Activated naive CD8-positive, alpha-beta T cell treated with anti-CD3 and anti-CD28 coated beads, Interleukin-2, amount 50 U/mL, for 24 hours (primary cell): ENCODE measurements at places on chromosomes 4 and X.
A peak's percentile ranks its signal among the peaks of the same experiment; 100 is the strongest.

DNA sequence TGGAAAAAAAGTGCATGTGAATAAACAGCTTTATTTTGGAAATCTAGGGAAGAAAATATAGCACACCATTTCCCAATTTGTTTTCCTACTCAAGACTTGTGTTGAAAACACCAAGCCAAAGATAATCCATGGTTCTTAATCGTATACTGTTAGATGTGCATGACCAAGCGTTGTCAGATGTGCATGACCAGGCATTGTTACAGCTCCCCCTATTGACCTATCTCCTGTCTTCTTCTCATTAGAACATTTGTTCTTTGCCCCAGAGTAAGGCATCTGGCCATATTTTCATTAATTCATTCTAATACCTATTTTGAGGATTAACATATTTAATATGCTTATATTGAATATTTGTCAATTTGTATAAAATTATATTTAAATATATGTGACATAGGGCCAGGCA lies 14.4 kb upstream of the VCX start:
- DNase-seq, result no peak

GRCh38 chr4:151430740-151431457 lies 21.9 kb downstream of the FHIP1A start:
- DNase-seq, result no peak

- no peak for DNase-seq
Measured at GRCh38 chrX:112147206-112147605, 64.6 kb upstream of the TRPC5 start.

DNA sequence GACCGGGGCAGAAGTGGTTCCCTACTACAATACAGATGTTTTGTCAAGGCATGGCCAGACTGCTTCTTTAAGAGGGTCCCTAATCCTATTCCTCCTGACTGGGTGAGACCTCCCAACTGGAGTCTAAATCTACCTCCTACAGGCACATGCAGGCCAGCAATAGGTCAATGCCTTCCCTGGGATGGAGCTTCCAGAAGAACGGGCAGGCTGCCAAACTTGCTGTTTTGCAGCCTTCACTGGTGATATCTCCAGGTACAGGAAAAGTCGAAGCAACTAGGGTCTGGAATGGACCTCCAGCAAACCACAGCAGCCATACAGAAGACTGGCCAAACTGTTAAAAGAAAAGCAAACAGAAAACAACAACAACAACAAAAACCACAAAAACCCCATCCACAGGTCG lies 678.4 kb upstream of the DIAPH2 start:
- DNase-seq, result no peak

DNA sequence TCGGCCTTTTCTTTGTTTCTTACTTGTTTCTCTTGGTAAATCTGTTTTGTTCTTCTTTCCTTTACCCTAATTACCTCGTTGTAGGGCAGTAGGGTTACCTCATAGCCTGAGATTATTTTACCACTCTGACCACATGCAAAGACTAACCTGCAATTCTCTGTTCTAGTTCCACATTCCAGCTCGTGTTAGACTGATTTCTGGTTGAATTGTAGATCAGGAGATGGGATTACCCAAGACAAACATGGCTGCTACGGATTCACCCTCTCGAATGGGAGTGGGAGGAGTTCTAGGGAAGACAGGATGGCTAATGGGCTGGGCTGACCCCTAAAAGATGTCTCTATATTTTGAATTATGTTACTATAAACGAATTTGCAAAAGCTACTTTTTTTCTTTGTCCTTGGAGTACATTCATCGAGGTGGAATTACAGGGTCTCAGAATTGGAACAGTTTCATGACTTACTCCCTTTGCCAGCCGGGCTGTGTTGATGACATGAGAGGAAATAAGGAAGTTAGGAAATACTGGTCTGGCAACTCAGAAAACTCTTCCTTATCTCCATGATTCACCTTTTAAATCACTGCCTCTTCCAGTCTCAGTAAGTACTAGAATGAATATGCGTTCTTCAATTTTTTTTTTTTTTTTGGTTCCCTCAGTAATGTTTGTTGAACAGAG lies 36.7 kb upstream of the FBXW7 start:
- no peak for DNase-seq

- DNase-seq, result no peak
Measured at GRCh38 chr4:41174444-41174843, 39.9 kb downstream of the APBB2 start.

GRCh38 chr4:142416121-142416520 lies 430.0 kb downstream of the INPP4B start:
- no peak for DNase-seq

GRCh38 chr4:94668724-94669123 lies 89.0 kb upstream of the BMPR1B start:
- no peak for DNase-seq

- DNase-seq, result peak; percentile 89
Measured at GRCh38 chrX:14872851-14873675, at the start of the genes FANCB and MOSPD2. Gene FANCB (minus strand): TSS chrX:14873069. CDS start chrX:14865510, 7,559 bp downstream. Gene MOSPD2 (plus strand): TSS chrX:14873421. CDS start chrX:14873529, 108 bp downstream.

DNA sequence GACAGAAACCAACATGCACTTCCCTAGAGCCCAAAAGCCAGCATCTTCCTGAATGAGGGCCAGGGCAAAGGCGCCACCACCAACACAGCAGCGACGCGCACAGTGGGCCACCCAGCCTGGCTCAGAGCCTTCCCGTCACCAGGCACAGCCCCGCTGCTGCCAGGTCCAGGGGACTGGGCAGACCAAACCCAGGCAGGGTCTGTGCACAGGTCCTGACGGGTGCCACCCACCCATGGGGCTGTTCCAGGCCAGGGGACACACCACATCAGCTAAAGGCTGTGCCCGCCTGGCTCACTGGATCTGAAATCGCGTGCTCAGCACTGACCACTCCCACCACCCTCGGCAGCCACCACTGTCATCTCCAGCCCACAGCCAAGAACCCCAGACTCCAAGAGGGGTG lies 13.8 kb downstream of the FAM53A start:
- no peak for DNase-seq

DNA sequence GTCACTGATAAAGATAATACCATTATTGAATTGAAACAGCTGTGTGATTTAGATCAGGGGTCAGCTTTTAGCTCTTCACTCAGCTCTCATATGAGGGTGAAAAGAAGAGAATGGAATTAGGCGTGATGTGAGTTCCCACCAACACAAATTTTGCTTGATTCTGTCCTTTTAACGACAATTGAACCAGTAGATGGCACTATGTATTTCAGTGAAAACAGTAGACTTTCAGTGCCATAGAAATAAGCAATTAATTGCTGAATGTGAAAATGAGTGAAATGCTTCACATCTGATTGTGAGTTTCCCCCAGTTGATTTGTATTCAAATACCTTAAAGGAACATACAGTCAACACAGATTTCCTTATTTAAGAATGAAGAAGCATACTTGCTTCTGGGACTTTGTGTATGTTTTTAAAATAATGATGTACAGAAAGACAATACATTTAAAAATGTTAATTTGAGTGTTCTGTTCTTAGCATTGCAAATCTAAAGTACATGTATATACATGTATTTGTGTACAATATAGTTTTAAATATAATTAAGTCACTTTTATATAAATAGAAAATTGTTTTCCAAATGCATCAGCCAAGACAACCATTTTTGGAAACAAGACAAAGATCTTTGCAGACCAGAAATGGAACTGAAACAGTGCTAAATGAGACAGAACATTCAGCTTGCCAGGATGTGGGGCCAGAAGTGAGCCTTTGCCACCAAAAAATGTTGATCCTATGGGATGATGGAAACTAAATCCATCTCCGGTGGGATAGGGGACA lies 178.8 kb downstream of the SNCA start:
- no peak for DNase-seq

DNA sequence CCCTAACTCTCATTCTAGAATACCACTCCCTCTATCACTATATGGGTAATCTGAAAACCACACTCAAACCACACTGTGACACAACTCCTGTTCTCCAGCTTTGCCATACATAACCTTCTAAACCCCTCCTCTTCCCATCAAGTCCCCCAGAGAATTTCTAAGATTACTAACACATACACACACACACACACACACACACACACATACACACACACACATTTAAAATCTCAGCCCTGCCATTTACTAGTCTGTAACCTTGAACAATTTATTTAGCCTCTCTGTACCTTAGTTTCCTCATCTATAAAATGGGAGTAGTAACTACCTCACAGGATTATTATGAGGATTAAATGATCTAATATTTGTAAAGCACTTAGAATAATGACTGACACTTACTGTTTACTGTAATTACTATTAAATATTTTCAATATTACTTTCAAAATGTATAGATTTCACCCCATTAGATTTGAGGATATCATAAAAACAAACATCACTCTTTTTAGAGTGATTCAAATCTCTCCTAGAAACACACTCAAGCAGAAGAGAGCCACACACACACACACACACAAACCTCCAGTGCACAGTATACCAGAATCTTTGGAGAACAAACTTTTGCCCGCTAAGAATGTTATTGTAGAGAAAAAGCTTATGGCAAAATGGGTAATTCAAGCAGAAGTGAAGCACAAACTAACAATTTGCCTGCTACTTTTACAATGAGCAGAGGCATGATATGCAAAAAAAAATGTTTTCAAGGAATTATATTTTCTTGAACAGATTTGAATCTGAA lies 3.8 kb downstream of the ANKRD50 start:
- no peak for DNase-seq

DNA sequence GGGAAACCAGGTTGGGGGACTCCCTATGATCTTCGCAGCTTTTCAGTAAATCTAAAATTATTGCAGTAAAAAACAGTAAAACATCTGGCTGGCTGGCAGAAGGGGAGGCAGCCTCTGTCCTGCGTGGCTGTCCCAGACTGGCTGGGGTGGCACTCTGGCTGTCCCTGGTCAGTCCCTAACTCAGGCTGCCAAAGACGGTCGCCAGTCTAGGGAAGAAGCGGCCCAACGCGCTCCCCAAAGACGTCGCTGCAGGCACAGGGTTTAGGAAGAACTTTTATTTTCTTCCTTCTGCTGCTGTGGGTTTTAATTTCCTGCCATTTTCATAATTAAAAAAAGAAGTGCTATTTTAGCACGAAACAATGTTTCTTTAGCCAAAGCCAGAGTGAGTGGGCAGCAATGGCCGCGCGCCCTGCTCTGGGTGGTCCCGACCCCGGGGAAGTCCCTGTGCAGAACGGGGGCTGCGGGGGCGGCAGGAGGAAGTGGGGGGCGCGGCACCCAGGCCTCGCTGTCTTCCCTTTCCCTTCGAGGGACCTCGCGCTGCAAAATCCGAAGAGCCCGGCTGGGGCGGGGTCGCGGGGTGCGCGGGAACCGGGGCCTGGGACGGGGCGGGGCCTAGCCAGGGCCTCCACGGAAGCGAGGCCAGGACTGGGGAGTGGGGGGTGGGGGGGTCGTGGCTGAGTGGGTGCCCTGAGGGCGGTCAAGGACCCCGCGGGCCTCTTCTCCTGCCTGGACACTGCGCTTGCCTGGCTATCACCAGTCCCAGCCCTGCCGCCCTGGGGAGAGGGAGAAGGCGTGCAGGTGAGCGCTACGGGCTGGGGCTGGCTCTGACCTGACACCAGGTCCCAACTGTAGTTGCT lies 6.3 kb upstream of the LETM1 start:
- DNase-seq, result peak; percentile 46

DNA sequence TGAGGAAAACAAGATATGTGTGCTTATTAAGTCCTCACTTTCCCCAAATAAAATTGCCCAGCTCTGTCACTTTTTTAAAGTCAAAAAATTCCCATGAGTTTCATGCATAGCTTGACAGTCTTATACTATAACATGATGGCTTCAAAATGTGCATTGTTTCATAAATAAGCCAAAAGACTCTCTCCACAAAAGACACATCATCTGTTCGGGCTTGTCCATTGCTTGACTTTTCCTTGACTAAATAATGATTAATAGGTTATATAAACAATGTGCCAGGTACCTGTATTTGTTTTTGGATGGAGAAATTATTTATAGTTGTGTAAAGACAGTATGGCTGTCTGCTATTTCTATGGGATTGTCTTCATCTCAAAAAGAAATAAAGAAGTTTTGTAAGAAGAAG lies 329.2 kb upstream of the KLF3 start:
- DNase-seq, result no peak

DNA sequence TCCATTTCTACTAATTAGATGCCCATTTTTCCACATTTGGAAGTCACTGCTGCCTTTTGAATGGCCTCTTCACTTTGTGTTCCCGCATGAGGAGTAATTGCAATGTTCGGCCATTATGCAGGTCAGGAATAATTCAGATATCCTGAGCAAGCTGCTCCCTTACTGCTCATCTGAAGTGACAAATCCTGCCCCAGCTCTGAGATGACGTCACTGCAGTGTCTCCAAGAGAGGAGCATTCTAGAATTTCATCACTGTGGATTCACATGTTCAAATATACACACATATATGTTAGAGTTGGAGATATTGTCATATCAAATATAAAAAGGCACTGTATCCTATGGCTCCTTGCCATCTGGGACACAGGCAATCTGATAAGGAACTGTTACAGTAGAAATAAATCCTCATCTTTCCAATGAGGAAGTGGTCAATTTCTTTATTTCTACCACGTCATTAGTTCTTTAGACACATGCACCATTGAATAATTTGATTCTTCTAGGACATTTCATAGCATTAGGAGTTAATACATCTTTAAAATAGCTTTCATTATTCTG lies 706.9 kb upstream of the TENM3 start:
- DNase-seq, result no peak

- no peak for DNase-seq
Measured at GRCh38 chr4:72900952-72901351, 168.6 kb downstream of the COX18 start.

- DNase-seq, result no peak
Measured at GRCh38 chr4:6293661-6294060, 24.0 kb downstream of the WFS1 start.

DNA sequence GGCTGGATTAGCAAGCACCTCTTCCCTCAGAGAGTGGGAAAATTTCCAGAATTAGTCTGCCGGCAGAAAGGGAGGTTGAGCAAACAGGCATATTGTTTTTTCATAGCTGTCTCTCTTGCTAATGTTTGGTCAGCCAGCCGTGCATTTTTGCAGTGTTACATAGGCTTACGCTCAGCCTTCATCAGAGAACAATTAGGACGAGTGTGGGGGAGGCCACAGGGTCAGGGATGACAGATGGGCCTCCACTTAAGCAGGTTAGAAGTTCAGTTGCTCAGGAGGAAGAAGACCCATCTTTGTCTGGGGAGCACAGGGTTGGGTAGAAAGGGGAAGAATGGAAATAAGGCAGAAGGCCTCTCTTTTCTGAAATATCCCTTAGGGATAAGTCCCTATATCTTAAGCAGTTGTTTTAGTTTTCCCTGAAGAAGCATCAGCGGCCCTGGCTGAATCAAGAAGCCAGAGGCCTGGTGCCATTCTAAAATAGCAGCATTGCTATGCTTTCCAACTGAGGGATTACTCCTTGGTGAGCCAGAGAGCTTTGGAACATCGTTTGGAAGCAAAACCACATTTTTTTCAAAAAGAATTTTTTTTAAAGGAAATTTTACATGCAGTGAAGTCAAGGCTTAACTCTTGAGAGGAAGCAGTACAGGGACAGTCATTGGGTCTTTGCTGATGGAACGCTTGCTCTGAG lies 118.8 kb downstream of the SMIM20 start:
- no peak for DNase-seq

- DNase-seq, result no peak
Measured at GRCh38 chr4:27966664-27967063, 1106.0 kb downstream of the STIM2 start.

GRCh38 chr4:77798385-77798784 lies 20.8 kb downstream of the CNOT6L start:
- no peak for DNase-seq

- DNase-seq, result no peak
Measured at GRCh38 chrX:19659929-19660328, 144.6 kb upstream of the MAP3K15 start.
